CD8-positive, alpha-beta T cell (primary cell): ENCODE measurements at places on chromosomes 16 and 17.

- DNase-seq, result no peak
Observed at GRCh38 chr17:79750650-79751545, 20.2 kb downstream of the ENPP7 start.

GRCh38 chr17:32185875-32186274 is 43.6 kb downstream of the RHOT1 start:
- no peak for DNase-seq

- no peak for DNase-seq
Observed at GRCh38 chr16:58045096-58045495, 19.5 kb downstream of the MMP15 start.

GRCh38 chr17:67017910-67018309 is 26.4 kb upstream of the CACNG1 start:
- no peak for DNase-seq

- no peak for DNase-seq
Observed at GRCh38 chr16:71249399-71249798, 18.9 kb upstream of the HYDIN start.

DNA sequence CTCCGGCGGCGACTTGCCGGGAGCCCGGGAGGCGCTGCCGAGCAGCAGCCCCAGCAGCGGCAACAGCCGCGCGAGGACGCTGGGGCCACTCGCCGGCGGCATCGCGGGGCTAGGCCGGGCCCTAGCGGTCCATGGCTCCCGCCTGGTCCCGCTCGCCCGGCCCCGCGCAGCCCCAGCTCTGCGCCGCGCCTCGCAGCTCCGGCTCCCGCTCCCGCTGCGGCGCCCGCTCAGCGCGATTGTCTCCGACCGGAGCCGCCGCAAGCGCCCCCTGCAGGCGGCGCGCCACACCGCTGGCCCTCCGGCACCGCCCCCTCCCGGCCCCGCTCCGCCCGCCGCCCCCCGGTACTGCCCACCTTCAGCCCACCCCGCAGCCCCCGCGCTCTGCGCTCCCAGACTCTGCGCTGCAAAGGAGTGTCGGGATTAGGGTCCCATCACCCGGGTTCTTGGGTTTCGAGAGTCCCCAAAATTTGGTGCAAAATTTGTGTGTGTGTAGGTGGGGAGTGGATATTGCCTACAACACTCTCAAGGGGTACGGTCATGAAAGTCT is at the start of gene FAM171A2:
TSS of gene FAM171A2 (minus strand) at position 241 of the 547 bp plus-strand sequence. CDS start at position 102, 139 bp downstream.
- peak; percentile 83 for DNase-seq
